ENCODE measurements at places on chromosomes 3 and 15.

- peak; percentile 86 for DNase-seq
Measured at GRCh38 chr3:42539871-42540714, 37.6 kb downstream of the VIPR1 start.

- DNase-seq, result no peak
Measured at GRCh38 chr3:31957106-31957505, 24.0 kb downstream of the OSBPL10 start.

DNA sequence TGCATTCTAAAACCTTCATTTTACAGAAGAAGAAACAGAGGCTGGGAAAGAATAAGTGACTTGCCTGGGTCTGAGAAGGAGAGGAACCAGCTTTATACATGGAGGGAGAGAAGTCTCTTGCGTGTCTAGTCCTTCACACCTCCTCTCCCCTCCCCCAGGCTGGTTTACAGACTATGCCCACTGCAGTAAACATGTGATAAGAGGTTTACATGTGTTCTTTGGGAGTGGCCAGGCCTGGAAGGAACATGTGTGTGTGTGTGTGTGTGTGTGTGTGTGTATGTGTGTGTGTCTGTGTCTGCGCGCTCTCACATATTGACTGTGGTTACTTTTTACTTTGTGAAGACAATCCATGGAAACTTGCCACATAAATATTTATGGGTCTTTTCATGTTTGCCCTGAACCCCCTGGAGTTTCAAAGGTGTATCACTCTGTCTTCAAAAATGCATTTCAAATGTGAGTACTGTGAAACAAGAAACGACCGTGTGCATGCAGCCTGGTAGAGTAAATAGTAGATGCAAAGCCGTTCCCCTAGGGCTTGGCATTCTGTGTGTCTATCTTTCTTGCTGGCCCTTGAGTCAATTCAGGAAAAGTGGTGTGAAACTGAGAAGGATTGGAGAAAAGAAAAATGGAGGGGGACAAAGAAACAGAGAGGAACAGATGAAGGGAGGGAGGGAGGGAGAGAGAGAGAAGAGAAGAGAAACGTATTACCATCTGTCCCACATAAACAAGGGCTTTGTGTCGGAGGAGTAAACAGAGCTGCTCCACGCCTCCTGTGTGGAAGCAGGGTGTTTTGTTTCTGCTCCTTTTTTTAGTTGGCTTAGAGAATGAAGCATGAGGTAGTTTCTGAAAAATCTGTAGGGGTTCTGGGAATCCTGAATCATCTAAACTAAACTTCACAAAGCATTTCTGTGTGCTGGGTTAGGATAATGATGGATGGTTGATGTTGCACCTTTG, 51.7 kb downstream of the CLDN11 start:
- DNase-seq, result no peak

- no peak for DNase-seq
Measured at GRCh38 chr3:128339491-128340012, 127.1 kb downstream of the DNAJB8 start.

- DNase-seq, result no peak
Measured at GRCh38 chr3:71247221-71247957, 336.1 kb downstream of the FOXP1 start.

DNA sequence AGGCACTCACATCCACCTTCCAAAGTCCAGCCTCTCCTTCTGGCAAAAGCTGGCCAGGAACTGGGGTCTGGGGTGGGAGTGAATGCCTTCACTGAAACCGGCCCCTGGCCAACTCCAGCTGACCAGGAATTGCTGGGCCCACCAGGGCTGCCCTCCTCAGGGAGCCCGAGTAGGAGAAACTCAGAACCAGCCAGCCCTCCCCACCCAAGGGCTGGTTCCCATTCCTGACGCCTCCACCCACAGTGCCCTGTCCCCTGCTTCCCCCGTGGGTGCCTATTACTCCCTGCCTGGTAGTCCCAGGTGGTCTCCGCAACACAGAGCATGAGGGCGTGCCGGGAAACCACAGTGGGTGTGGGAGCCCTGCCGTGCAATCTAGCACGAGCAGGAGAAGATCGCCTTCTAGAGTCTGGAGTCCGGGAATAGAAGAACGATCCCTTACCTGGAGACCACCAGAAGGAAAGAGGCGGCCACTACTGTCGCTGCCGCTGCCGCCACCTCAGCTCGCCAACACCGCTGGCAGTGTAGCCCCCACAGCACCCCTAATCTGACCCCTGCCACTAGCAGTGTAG, 178.8 kb downstream of the POTEB3 start:
- no peak for DNase-seq

GRCh38 chr3:28574036-28574435, 225.4 kb upstream of the AZI2 start:
- no peak for DNase-seq

DNA sequence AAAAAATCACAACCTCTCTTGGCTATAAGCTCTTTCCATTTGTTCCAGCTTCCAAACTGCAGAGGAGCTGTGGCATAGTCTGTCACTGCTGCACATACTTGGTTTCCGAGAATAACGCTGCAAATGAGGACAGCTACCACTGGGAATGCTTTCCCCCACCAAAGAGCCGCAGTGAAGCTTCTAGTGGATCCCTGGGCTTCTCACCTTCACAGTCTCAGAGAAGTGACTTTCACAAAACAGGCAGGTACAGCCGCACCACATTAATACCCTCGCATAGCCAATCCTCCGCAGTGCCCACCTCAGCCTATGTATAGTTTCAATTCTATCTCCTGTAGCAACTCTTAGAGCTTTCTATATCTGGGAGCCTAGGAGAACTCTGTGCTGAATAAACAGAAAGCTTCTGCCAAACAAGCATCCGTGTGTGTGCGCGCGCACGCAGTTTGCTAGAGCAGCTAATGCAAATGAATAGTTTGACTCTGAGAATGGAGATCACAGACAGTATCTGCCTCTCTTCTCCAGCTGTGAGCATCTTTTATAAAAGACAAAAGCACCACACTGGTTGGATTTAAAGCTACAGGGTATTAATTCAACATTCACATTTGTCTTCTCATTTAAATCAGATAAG, 81.9 kb upstream of the PLXND1 start:
- DNase-seq, result no peak

DNA sequence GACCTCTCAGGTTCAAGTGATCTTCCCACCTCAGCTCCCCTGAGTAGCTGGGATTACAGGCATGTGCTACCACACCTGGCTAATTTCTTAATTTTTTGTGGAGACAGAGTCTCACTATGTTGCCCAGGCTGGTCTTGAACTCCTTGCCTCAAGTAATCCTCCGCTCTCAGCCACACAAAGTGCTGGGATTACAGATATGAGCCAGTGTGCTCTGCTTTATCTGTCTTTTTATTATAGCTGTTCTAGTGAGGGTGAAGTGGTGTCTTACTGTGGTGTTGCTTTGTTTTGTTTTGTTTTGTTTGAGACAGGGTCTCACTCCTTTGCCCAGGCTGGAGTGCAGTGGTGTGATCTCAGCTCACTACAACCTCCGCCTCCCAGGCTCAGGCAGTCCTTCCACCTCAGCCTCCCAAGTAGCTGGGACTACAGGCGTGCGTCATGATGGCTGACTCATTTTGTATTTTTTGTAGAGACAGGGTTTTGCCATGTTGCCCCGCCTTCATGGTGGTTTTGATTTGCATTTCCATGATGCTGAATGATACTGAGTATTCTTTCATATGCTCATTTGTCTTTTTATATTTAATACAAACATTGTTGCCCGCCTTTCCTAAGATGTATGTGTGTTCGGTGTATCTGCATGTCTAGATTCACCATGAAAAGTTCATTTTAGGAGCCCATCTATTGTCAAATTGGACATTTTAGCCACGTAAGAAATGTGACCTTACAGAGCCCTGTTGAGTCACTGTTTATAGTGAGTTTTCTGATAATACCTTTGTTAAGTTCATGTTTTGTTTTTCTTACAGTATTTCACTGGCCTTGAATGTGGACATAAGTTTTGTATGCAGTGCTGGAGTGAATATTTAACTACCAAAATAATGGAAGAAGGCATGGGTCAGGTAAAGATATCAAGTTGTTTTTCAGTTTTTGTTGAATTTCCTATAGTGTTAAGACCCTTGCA, 80.6 kb downstream of the ARIH1 start:
- no peak for DNase-seq

DNA sequence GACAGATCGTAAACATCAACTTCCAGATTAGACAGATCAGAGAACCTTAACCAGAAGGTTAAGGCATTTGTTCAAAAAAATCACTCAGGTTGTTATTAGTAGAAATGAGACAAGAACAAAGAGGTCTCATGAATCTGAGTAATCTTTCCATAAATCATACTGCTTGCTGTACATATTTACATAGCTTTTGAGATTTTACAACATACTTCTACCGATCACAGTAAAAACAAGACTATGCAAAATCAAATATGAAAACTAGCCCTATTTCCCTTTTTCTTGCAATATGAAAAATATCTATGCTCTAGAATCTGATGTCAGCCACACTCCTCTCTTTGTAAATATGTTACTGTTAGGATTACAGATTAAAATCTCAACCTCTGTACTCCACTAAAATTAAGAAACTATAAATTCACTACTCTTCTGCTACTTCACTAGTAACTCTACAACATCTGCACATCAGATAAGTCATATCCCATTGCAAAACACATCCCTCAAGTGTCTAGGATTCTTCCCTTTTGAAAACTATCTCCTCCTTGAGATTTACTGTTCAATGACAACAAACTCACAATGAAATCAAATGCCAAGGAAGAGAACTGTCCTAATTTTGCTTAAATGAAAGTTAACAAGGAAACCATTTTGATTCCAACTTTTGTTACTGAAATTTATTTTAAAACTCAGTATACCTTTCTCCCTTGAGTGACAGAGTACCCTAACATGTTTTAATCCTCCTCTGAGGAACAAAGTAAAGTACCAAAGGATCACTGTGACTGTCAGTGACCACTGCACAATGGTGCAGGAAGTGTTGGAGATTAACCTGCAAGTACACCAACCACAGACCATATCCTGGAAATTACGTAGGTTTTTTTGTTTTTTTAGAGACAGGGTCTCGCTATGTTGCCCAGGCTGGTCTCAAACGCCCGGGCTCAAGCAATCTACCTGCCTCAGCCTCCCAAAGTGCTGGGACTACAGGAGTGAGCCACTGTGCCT, 12.8 kb downstream of the DCUN1D1 start:
- no peak for DNase-seq

GRCh38 chr3:138443521-138444503, 9.4 kb downstream of the ESYT3 start:
- no peak for DNase-seq

- no peak for DNase-seq
Measured at GRCh38 chr3:135667061-135667460, 298.5 kb upstream of the PPP2R3A start.

DNA sequence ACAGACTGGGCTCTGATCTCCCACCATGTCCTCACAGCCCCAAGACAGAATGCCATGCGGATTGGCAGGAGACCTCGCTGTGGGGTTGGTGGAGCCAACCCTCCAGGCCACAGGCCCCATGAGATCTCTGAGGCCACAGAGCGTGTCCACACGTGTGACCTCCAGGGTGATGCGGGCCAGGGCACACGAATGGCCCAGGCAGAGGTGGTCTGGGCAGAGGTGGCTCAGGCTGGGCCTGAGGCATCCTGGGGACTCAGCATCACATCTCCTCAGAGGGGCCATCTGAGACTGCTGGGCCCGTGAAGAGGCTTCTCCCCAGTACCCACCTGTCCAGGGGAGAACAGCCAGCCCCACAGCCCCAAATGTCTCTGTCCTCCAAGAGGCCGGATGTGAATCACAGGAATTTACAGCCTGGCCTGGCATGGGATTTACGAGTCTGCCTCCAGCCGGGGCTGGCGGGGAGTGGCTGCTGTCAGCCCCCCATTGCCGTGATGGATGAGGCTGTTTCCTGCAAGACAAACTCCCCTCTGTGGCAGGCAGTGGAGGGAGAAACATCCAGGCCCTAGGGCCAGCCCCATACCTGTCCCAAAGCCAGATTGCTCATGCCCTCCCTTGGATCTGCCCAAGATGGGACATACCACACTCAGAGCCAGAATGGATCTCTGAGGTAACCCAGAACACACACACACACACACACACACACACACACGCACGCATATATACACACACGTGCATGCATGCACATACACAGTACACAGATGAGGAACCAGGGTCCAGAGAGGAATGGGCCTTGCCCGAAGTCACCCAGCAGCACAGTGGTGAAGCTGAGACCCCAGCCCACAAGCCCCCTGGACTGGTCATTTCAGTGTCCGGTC, 208.3 kb downstream of the TBC1D2B start:
- no peak for DNase-seq

DNA sequence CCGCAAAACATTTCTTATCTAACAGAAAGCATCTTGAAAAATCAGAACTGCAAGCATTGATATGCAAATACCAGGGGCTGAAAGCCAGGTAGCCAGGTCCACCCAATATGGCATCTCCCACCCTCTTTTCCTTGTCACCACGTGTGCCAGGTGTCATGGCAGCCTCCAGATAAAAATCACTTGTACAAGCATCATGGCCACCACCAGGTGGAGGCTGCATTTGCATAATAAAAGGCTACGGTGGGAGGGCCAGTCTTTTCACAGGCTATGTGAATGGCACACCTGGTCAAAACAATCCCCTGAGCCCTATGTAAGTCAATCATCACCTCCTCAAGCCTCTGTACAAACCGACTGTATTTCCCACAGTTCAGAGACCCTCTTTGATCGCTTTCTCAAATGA, 1233.1 kb upstream of the ALCAM start:
- no peak for DNase-seq

Measured in activated CD8-positive, alpha-beta memory T cell treated with anti-CD3 and anti-CD28 coated beads, Interleukin-2, amount 50 U/mL, for 48 hours (primary cell).